Naive thymus-derived CD4-positive, alpha-beta T cell (primary cell): ENCODE measurements at places on chromosomes 13 and 19.

DNA sequence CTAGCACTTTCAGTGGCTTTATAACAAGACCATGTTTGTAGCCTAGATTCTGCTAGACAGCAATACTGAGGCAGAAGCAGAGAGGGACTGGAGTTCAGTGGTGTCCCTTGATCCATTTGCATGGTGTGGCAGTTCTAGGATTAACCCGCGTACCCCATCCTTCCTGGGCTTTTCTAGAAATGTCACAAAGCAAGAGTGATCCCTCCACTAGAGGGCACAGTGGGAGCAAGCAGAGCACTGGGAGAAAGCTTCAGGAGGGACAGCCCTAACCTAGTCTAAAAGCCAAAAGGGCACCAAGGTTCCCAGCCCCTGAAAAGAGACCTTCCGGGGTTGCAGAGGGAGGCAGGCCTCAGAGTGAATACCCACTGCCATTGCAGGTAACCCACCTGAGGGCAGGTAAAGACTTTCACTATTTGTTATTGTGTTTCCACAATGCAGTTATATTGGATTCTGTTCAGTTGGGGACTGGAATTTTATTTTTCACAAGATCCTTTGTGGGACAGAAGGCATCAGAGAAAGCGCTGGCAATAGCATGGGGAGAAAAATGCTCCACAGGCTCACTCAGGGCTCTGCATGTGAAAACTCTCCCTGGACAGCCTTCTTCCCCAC, 170.6 kb downstream of the FLT1 start:
- peak; percentile 55 for DNase-seq

DNA sequence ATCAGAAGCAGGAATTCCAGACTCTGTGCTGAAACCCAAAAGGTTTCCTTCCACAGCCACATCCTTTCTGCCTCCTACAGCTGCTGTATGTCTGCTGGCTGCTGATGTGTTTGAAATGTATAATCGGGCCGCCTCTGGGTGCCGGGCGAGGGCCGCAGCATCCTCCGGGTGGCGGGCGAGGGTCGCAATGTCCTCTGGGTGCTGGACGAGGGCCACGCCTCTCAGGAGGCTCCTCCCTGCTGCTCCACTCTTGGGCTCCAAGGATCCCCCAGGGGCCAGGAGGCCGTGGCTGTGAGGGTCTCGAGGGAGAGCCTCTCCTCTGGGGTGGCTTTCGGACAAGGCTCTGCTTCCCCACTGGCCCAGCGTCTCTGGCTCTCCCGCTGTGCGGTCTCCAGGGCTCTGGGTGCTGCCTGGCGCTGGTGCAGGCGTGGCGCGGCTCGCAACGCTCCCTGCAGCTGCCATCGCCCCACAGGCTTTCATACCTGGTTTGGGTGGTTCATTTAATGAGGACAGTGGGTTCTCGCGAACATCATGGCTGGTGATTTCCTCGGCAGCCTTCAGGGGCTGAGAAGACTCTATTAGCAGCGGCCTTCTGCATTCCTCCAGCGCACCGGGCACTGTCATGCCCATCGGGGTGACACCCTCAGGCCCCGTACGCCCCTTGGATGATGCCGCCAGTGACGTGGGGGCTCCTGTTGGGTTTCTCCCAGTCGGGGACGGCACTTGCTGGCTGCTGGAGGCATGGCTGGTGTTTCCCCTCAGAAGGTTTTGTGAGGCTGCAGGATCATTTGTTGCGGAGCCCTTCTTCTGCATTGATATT, 41.8 kb upstream of the GRTP1 start:
- no peak for DNase-seq

- no peak for DNase-seq
Observed at GRCh38 chr19:791567-792305, 5.5 kb upstream of the PTBP1 start.

- DNase-seq = no peak
Observed at GRCh38 chr13:95477187-95477586, 75.3 kb upstream of the CLDN10 start.

DNA sequence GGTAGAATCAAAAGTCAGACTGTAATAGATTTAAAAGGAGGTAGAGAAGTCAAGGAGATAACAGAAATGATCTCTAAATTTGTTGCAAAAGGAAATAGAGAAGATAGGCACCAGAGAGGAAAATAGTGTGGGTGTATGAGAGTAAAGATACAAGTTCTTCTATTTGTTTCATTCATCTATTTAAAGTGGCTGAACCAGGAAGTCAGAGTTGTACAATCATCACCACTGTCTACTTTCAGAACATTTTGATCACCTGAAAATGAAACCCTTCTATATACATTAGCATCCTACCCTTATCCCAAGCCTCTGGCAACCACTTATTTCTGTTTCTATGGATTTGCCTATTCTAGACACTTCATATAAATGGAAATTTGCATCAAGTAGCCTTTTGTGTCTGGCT, 36.7 kb downstream of the INTS6 start:
- no peak for DNase-seq
